ENCODE measurements at places on chromosomes 7 and 10.

DNA sequence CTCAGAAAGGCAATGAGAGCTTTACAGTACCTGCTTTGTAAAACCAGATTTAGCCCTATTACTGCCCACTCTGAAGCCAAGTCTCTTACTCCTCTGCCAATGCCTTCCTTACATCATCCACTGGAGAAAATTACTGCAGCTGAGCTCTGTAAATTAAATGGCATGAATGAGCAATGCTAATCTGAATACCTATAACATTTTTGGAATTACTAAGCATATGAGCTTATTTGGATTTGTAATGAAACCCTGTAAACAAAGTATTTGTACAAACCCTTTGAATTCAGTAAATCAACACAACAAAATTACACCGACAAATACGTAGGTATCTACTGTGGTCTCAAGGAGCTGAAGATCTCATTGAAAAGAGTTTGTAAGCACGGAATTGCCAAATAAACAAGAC is 12.1 kb upstream of the CCNY start:
- no peak for DNase-seq

- no peak for DNase-seq
These were observed 63.8 kb upstream of the RET start for GRCh38 chr10:43013065-43013464.

GRCh38 chr10:132632851-132633684 is 95.5 kb downstream of the INPP5A start:
- no peak for DNase-seq

DNA sequence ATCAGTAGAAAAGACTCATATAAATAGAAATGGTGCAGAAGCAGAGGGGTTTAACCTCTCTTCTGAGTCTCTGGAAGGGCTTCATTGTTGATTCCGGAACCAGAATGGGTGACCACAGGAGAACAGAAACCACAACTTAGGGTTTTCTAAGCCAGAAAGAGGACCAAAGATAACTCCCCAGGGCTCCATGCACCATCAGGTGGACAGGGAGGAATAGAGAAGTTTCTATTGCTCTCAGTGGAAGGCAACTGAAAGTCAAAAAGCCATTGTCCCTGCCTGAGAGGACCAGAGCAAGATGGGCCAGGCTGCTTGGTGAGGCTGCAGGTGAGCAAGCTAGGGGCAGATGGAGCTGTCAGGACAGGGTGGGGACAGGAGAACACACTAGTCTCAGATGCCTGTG is 14.6 kb upstream of the NPS start:
- no peak for DNase-seq

DNA sequence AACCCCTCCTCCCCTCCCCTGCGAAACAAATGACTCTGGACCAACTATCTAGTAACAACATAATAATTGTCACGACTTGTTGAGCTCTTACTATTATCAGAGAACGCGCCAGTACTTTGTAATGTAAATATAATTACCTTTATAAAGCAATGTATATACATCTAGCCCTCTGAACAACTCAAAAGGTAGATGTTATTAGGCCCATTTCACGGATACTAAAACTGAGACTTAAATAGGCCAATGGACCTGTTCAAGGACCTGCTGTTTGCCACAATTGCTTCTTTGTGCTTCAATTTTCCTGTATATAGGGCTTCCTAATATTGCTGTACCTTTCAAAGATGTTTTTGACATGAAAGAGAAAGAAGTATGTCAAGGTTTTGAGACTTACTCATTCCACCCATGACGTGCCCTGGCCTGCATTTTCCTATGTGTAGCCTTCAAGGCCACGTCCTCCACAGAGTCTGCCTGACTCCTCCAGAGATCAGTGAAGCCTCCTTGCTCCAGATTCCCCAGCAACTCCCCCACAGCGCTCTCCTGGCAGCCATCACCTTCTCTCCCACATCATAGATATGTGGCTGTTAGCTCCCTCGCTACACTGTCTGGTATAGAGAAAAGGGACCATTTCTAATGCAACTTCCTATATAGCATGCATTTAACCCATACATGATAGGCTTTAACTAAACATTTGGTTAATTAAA is 156.6 kb downstream of the SKIDA1 start:
- DNase-seq: no peak

DNA sequence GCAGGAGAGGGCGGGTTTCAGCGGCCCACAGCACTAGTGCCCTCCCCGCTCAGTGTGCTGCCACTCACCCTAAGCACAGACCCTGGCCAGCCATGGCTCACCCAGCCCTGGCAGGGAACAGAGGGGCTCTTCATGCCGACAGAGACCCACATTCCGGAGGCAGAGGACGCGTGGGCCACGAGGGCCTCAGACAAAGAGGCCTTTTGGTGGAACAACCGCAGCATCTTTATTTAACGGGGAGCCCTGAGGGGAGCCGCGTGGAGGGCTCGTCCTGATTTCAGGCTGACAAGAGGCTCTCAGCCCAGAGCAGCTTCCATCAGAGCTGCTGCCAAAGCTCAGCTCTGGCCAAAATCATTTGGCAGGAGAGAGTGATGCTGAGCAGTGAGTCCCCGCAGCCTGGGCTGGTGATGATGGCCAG is 127.8 kb downstream of the SH3PXD2A start:
- no peak for DNase-seq

DNA sequence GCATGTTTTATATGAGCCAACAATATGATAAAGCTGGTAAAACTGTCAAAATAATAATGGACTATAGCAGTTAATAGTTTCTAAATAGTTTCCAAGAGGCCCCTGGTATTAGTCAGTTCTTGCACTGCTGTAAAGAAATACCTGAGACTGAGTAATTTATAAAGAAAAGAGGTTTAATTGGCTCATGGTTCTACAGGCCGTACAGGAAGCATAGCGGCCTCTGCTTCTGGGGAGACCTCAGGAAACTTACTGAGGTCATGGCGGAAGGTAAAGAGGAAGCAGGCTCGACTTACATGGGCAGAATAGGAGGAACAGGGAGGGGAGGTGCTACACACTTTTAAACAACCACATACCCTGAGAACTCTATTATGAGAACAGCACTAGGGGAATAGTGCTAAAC is 104.6 kb downstream of the PPP1R9A start:
- DNase-seq: no peak

GRCh38 chr10:83995738-83996331 is 143.5 kb upstream of the GHITM start:
- DNase-seq: peak; percentile 8

- DNase-seq: no peak
These were observed 221.7 kb downstream of the PARD3 start for GRCh38 chr10:34593374-34593890.

- DNase-seq: no peak
These were observed 33.6 kb downstream of the PDE1C start for GRCh38 chr7:32036557-32036956.

DNA sequence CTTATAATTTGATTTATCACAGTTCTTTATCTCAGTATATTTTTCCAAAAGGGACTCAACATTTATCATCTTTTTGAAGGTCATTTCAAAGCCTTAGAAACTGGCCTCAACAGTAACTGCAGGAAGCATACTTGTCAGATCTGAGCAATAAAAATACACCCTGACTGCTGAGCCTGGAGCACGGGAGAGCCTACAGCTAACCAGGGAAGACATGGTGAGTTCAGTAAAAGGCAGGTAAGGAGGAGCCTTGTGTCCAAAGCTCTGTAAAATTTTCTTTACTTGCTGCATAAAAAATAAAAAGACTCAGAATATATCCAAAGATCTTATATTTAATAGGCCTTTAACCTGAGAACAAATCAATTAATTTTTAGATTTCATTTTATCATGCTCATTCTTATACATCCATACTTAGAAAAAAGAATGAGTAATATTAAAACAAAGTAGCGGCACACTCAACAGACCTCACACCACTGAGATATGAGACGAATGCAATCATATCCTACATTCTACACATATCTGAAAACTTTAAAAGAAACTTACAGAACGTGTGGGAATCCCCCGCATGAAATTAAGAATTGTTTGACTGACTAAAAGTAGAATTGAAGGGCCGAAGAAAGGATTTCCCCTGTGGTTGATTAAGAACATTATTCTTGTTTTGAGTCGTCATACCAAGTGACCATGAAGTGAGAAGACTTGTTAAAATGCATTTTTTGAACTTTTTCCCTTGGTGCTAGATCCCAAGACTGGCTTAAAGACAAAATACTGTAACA is 296.4 kb upstream of the MKLN1 start:
- DNase-seq: peak; percentile 53

DNA sequence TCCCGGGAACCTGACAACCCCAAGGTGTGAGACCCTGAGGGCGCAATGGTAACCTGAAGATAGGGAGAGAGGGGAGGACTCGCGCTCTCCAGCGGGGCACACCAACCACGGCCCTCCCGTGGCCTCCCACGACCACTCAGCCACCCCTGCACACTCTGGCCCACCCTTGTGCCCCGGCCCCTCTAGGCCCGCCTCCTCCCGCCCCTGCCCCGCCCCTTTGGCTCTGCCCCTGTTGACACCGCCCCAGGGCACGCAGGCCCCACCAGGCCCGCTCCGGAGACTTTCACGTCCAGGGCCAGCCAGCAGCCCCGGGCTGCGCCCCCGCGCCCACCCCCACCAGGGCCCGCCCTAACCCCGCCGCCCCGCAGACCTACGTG is 10.9 kb downstream of the ATG9B start:
- DNase-seq: no peak

DNA sequence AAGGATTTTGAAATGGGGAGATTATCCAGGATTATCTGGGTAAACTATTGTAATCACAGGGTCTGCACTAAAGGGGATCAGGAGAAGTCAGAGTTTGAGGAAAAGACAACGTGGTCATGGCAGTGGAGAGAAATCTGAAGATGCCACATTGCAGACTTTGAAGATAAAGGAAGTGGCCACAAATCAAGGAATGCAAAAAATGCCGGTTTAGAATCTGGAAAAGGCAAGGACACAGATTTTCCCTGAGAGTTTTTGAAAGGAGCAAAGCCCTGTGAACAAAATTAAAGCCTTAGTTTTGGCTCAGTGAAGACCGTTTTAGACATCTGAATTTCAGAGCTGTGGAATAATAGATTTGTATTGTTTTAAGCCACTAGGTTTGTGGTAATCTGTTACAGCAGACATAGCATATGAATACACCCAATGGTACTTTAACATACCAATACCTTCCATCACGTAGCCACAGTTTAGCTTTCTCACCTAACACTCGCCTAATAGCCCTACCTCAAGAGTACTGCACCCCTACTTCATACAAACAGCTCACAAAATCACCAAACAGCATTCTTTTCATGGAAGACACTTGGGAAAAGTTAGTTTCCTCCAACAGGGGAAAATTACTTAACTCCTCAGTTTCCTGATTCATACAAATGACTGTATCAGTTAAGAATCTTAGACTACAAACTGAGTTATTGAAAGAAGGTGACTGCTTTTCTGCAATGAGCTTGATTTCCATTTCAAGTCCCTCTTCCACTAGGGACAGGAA is 446.5 kb downstream of the INHBA start:
- DNase-seq: no peak

DNA sequence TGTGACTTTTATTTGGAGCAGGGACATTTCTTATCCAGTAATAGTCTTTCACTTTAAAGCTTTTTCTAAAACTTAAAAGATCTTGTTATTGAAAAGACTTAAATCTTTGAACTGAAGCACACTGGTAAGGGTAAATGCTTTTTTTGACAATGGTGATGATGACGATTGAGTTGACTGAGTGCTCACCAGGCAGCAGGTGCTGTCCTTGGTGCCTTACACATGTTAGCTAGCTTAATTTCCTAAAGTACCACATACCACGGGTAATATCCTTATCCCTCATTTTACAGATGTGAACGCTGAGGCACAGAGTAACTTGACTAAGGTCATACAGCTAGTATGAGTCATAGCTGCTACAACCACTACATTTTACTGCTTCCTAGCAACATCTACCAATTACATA is 200.0 kb downstream of the XPNPEP1 start:
- no peak for DNase-seq

DNA sequence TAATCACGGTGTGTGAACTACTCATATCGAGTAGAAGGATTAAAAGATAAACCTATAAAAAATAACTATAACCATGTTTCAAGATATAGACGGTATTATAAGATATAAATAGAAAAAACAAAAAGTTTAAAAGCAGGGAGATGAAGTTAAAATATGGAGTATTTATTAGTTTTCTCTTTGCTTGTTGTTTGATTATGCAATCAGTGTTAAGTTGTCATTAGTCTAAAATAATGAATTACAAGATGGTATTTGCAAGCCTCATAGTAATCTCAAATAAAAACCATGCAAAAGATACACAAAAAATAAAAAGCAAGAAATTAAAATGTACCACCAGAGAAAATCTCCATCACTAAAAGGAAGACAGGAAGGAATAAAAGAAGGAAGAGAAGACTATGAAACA is 83.3 kb downstream of the TES start:
- DNase-seq: no peak

DNA sequence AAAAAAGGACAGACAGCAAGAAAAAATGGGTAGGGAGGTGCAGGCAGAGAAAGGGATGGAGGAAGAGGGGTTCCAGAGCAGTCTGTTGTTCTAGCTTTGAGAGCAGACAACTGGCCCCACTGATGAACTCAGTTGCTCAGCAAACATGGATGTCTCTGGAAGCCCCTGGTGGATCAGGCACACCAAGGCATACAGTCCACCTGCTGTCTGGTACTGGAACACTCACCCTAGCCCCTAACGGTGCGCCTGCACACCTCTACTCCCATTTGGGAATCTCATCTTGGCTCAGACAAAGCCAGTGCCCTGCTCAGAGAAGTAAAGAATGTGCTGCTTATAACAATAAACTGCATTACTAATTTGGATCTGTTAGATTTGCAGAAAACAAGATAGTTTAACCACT is 7.7 kb downstream of the MACROH2A2 start:
- no peak for DNase-seq

- no peak for DNase-seq
These were observed 107.8 kb upstream of the NAMPT start for GRCh38 chr7:106392590-106392989.

- no peak for DNase-seq
These were observed 69.3 kb downstream of the OAT start for GRCh38 chr10:124349231-124349995.

DNA sequence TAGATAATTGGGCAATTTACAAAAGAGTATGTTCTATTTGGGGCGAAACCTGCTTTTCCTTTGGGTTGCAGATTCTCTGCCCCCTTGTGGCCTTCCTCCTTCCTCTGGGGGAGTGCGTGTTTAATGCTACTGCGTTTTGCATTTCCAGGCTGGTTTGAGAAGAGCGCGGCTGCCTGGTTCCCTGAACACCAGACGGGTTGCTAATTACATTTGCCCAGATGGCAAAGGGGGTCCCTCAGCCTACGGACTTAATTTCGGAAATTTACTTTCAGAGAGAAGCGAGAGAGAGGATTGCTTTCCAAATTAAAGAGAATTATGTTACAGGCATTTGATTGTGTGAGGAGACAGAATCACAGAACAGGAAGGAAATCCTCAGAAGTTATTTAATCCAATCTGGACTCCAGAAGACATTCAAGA is 91.9 kb upstream of the JAZF1 start:
- DNase-seq: peak; percentile 35

DNA sequence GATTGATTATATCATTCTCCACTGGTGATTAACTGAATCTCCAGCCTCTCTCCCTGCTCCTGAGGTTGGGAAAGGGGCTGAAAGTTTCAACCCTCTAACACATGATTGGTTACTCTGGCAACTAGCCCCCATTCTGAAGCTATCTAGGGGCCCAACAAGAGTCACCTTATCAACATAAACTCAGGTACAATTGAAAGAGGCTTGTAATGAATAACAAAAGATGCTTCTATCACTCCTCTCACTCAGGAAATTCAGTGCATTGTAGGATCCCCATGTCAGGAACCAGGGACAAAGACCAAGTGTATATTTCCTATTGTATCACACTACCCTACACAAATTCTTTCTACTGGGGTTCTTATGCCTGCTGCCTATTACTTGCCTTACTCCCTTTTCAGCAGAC is 123.9 kb upstream of the SLC13A1 start:
- no peak for DNase-seq

All from CD4-positive, alpha-beta T cell treated with Interleukin-10 for 1 hour (primary cell).